ENCODE measurements at places on chromosomes 13 and 19.
A peak's percentile ranks its signal among the peaks of the same experiment; 100 is the strongest.

DNA sequence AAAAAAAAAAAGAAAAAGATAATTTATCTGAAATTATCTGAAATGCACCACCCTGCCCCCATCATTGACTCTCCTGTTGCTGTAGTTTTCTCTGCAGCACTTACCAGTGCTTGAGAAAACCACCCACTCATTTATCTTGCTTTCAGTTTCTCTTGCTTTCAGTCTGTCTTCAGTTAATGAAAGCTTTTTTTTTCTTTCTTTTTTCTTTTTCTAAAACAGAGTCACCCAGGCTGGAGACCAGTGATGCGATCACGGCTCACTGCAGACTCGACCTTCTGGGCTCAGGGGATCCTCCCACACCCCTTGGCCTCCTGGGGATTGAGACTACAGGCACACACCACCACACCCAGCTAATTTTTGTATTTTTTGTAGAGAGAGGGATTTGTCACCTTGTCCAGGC is 4.3 kb upstream of the ACP5 start:
- DNase-seq = peak; percentile 46

DNA sequence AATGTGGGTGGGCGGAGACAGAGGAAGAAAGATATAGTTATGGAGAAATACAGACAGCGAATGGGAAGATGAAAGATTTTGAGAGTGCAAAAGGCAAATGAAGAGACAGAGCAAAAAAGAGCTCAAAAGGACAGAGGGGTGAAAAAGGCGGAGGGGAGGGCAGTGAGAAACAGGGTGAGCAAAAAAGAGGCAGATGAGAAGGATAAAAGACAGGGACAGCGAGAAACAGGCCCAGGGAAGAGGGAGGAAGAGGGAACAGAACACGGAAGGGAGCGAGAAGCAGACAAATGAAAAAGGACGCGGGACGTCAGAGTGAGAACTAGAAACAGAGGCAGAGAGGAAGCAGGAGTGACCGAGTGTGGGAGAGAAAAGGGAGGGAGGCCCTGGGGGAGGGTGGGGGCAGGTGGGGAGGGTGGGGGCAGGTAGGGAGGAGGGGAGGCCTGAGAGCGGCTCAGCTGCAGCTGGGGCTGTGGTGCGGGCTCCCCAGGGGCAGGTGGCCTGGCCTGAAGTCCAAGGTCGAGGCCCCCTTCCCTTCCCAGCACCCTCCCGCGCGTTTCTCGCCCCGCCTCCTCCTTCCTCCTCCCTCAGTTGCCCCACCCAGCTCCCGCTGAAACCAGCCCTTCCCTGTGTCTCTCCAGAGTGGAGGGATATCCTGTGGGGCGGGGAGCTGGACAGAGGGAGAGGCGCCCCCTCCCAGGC is 2.9 kb downstream of the KLK1 start:
- no peak for DNase-seq

GRCh38 chr19:15304140-15304705 is 28.1 kb downstream of the BRD4 start:
- no peak for DNase-seq

- no peak for DNase-seq
Measured at GRCh38 chr13:23922005-23922932, 25.0 kb upstream of the C1QTNF9B start.

GRCh38 chr19:46626446-46626845 is 1.6 kb upstream of the PTGIR start:
- DNase-seq = no peak

GRCh38 chr13:109494925-109495369 is 291.4 kb downstream of the IRS2 start:
- no peak for DNase-seq

DNA sequence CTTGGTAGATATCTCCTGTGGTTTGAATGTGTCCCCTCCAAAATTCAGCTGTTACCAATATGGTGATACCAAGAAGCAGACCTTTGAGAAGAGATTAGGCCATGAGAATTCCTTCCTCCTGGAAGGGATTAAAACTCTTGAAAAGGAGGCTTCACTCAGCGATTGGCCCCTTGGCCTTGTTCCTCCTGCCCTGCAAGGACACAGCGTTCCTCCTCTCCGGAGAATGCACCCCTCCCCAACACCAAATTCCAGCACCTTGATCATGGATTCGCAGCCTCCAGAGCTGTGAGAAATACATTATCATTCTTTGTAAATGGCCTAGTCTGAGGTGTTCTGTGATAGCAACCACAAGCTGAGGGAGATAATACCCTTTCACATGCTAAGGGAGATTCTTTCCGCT is 34.5 kb upstream of the ARHGEF7 start:
- DNase-seq = no peak

- DNase-seq = no peak
Measured at GRCh38 chr19:35212241-35212640, 16.3 kb downstream of the FAM187B start.

DNA sequence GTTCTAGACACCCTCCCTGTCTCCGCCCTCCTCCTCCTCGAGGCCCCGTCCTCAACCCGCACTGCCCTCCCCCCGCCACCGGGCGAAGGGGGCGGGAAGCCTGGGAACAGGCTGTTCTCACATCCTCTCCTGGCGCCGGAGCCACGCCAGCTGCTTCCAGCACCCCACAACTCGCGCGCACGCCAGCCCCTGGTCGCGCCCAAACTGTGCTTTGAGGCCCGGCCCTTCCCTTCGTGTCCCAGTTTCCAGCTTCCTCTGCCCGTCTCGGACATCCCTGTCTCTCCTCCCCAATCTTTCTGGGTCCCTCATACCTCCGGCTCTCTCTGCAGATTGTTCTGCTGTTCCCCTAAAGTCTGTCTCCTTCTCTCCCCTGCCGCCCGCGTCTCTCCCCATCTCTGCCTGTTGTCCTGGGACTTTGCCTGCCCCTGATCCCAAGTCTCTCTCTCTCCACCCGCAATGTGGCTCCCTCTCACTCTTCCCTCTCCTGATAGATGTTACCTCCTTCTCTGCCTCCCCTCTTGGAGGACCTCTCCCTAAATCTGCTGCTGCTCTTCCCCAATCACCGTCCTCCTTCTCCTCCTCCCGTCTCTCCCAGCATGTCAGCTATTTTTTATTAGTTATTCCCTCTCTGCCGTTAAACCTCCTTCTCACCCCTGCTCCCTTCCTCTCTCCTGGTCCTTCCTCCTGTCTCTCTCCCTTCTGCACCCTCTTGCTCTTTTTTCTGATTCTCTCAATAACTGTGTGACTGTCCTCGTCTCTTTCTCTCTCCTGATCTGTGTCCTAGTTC is 14.2 kb downstream of the DPF1 start:
- DNase-seq = no peak

GRCh38 chr19:39246951-39247669 is 1.5 kb downstream of the IFNL4 start:
- peak; percentile 33 for DNase-seq

DNA sequence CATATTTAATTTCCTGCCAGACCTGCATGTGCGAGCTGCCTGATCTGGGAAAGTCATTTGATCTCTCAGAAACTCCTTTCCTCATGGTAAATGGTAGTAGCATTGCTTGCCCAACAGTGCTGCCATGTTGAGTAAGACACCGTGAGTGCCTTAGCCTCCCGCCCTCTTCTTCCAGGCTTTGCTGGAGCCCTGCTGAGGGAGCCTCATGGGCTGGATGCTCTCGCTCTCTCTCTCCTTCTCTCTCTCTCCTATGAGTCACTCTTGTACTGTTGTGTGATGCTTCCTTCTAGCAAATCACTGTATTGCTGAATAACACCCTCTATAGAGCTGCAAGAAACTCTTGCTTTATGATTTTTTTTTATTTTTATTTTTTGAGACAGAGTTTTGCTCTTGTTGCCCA is 365.5 kb downstream of the UQCRFS1 start:
- no peak for DNase-seq

DNA sequence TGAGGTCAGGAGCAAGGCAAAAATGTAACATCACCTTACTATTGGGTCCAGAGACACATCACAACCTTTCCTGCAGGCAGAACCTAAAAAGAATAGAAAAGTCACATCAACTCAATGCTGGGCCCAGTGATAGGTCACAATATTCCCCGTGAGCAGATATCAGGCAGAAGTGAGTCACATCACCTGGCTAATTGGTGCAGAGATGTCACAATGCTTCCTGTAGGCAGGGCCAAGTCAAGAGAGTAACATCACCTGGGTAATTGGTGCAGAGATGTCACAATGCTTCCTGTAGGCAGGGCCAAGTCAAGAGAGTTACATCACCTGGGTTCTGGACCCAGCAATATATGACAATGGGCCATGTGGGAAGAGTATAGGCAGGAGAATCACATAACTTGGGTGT is 63.4 kb downstream of the ZNF726 start:
- DNase-seq = no peak

DNA sequence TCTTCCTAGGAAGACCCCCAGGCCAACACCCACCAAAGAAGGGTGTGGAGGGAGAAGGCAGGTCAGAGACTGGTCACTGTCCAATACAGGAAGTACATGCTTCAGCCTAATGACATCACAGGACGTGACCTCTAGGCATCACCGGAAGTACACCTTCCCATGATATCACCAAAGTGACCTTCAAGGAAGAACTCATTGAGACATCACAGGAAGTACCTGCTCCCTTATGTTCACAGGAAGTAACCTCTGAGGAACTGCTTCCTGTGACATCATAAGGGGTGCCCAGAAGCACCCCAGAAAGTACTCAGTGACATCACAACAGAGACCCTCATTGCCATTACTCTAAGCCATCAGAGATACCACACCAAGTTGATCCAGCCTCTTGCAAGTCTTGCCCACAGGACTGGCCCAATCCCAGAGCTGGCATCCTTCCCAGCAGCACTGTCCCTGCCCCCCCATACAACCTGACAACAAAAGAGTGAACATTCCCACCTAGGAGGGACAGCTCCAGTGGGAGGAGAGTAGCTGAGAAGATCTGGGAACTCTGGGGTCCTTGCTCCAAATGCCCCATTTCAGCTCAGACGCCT is 24.2 kb upstream of the NANOS2 start:
- no peak for DNase-seq

DNA sequence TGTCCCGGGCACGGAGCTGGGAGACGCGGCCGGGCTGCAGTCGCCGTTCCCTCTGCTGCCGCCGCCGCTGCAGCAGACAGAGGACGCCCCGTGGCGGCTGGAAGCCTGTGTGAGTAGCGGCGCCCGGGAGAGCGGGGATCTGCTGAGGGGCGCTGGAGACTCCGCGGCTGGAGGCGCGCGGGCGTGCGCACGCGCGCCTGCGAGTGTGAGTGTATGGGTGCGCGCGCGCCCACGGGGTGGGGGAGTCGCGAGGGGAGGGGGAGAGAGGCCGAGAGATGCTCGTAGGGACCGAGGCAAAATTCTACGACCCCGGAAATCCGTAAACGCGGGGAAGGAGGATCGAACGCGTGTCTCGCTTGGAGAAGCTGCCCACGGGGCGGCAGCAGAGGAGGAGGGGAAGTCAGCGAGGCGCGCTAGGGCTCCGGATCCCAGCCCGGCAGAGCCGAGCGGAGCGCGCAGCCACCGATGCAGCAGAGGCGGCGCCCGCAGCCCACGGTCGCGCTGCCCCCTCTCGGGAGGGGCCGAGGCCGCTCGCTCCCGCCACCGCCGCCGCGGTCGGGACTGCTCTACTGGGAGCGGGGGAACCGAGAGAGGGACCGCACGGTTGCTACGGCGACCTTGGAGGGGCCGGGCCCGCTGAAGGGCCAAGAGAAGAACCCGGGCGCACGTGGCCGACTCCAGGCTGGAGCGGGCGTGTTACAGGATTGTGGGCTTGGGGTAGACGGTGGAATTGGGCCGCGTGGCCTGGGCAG is at the start of gene ENOX1:
TSS of gene ENOX1 (minus strand) at position 207 of the 752 bp plus-strand sequence.
- DNase-seq = no peak

- no peak for DNase-seq
Measured at GRCh38 chr19:52670046-52670445, 31.9 kb upstream of the ZNF83 start.

- DNase-seq = no peak
Measured at GRCh38 chr13:45859705-45860104, 8.2 kb upstream of the SIAH3 start.

GRCh38 chr13:37173214-37173613 is 67.8 kb upstream of the CSNK1A1L start:
- DNase-seq = no peak

- DNase-seq = no peak
Measured at GRCh38 chr13:101970341-101970740, 431.5 kb downstream of the FGF14 start.

DNA sequence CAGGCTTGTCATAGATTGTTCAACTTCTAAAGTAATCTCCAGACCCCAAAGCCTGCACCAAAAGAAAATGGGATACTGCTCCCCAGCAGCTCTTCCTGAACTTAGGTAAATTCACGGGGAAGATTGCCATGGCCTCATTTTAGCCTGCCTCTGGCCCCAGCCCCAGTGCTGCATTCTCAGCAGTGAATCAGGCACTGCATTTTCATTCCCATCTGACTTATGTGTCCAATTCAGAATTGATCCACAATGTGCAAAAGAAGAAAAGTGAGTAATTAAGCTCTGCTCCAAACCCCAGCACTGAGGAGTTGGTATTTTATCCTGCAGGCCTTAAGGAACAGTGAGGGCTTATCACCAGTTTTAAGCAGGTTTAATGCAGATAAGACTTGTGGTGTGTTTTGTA is 176.4 kb downstream of the KCTD12 start:
- no peak for DNase-seq

- no peak for DNase-seq
Measured at GRCh38 chr13:27024776-27025492, 146.7 kb downstream of the USP12 start.

DNA sequence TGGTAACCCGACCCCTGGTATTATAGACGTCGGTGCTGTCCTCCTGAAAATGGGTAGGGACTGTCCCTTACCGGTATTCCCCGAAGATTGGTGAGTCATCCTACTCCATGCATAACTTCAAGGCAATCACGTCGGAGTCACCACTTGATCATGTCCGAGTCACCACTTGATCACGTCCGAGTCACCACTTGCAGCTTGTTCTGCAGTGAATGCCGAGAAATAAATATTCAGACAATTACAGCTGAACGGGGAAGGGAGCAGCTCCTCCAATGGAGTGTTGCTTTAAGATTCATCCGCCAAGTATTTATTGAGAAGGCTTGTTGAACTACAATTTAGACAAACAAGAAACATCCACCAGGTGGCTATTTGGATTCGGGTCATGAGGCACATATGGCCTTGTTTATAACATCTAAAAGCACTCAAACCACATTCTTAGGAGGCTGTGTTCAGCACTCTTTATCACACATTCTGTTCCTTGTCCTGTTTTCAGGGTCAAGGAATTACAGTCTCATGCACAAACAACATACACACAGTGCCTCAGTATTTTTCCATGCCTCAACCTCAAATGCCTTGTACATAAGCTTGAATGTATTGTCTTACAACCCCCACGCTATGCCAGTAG is 43.1 kb downstream of the ZNF726 start:
- no peak for DNase-seq

DNA sequence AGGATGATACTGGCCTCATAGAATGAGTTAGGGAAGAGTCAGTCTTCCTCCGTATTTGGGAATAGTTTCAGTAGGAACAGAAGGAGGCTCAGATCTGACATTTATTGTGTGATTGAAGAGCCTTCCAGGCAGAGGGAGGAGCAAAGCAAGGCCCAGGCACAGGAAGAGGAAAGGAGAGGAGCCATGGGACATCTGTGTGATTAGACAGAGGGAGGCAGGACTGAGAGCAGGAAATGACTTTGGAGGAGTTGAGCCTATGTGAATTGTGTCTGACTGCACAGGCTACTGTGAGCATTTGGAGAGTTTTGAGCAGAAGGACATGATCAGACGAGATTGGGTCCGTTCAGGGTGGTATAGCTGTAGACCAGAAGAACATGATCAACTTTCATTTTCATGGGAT is 8.5 kb downstream of the SIGLEC7 start:
- DNase-seq = no peak

GRCh38 chr13:98213354-98213753 is 36.3 kb upstream of the RNF113B start:
- DNase-seq = no peak

GRCh38 chr19:41546386-41546789 is 29.6 kb upstream of the CEACAM21 start:
- DNase-seq = peak; percentile 47

- peak; percentile 57 for DNase-seq
Measured at GRCh38 chr19:3142292-3142670, 6.4 kb downstream of the GNA15 start.
